ENCODE measurements at places on chromosomes 16 and 17. TPM values are rescaled to one million over a fixed set of nuclear protein-coding genes. Genes with fewer than 3 reads are reported as not detected.

GRCh38 chr17:39591958-39592954, 15.5 kb downstream of the NEUROD2 start:
- no peak for DNase-seq

DNA sequence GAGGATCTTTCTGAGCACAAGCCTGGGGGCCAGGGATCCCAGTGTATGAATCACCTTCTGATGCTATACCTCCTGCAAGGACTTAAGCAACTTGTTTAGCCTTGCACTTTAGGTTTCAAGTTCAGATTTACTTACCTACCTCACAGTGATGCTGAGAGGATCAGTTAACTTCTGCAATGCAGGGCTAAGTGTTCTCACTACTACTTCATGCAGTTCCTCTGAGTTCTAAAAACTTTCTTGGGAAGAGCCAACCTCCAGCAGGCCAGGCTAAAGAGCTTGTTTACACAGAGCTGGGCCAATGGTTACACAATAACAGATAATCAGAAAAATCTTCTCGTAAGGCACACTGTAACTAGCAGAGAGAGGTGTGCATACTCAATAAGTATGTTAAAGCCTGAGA, 13.0 kb downstream of the VEZF1 start:
- DNase-seq, result no peak

- DNase-seq, result no peak
Measured at GRCh38 chr16:3112881-3113574, 642 bp downstream of the ZNF205 start.

DNA sequence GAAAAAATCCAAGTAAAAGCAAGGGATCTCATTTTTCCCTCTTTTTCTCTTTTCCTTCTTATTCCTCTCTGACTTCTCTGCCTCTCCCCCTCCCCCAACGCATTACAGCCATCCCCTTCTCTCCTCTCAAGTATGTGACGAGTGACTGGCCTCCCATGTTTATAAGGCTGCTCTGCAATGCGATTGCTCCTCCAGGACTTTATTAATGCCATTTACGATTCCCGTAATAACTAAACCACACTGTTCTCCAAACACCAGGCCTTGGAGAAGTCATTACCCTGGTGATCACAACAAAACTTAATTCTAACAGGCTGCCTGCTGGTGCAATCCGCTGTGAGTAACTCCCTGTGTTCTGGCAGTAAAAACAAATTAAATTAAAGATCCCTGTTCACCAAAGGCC, 88.8 kb downstream of the HS3ST3B1 start:
- DNase-seq, result no peak

- no peak for DNase-seq
Measured at GRCh38 chr17:61551255-61551742, 39.7 kb downstream of the NACA2 start.

GRCh38 chr16:3530371-3530914, 29.6 kb downstream of the CLUAP1 start:
- DNase-seq, result no peak

- no peak for DNase-seq
Measured at GRCh38 chr16:79061181-79061580, 539.4 kb downstream of the MAF start.

DNA sequence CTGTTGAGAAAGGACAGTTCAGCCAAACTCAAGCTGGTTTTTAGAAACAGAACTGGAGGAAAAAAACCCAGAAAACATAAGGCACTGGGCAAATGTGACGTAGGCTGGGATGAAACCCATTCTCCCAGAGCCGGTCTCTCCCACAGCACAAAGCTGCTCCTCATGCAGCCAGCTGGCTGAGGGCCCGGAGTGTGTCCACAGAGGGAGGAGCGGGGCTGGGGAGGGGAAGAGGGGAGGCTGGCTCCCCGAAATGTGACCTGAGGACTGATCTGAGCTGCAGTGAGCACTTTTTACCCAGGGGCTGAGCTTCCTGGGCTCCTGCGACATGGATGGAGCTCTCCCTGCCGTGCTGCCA, 20.8 kb downstream of the FOXF1 start:
- DNase-seq, result no peak

GRCh38 chr17:80793421-80793820, 198.2 kb upstream of the CHMP6 start:
- no peak for DNase-seq

DNA sequence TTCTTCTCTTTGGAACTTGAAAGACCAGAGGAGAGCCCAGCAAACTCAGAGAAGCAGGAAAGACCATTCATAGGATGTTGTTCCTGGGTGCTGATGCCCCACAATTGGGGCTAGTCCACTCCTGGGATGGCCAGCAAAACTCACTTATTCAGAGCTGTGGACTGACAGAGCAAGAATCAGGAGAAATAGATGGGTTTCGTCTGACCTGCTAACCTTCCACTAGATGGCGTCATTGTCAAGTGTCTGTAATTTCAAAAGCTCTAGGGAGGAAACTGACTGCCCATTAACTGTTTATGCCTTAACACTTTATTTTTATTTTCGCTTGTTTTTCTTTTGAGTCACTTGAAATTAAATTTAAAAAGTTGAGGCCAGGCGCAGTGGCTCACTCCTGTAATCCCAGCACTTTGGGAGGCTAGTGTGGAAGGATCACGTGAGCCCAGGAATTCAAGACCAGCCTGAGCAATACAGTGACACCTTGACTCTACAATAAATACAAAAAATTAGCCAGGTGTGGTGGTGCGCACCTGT, 28.7 kb upstream of the MILR1 start:
- peak; percentile 46 for DNase-seq

DNA sequence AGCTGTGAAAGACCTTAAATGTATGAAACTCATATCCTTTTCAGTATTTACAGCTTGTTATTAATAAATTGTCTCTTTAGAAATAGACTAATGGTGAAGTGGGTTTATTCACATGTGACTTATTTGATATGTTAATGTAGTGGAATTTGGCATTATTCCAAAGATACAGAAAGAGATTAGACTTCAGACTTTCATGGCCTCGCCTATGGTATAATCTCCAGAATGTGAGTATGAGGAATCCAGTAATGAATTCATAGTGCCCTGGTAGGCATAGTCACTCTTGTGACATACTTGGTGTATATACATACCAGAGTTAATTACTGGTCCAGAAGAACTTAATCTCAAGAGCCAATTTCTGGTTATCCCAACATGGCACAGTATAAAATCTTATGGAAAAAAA, 72.7 kb downstream of the OMG start:
- DNase-seq, result no peak

DNA sequence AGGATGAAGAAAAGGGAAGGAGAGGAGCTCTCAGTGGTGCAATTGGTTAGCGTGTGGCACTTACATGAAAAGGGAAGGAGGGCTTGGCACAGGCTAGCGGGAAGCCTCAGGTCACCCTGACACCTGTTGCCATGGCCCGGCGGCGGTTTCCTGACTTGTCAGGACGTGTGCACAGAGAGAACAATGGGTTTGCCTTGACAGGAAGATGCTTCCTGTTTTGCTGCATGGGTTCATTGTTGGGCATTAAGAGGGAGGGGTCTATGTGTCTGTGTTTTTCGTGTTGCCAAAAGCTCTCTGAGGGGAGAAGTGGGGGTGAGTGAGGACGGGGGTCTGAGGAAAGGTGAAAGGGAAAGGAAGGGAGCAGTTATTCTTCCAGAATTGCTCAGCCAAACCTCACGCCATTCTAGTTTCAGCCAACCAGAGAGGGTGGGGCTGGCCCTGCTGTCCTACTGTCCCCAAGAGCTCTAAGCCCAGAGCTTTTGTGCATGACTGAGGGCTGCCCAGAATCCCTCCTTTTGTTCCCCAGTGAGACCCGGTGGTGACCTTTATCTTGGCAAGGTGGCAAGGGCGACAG, 17.1 kb upstream of the CCR7 start:
- DNase-seq, result peak; percentile 86

DNA sequence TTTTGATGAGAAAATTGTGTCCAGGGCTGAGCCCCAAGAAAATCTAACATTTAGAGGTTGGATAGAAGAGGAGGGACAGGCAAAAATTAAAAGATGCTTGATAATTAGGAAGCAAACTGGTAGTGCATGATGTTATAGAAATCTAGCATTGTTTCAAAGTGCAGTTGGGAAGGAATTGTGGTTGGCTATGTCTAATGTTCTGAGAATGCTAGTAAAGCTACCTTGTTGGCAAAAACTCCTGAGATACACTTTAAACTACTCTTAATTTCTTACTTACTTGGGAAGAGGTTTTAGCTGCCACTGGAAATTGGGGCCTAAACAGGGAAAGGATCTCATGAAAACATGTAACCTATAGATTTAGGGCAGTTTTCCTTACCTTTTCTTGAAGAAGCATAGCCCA, 48.3 kb downstream of the MAP2K4 start:
- no peak for DNase-seq

DNA sequence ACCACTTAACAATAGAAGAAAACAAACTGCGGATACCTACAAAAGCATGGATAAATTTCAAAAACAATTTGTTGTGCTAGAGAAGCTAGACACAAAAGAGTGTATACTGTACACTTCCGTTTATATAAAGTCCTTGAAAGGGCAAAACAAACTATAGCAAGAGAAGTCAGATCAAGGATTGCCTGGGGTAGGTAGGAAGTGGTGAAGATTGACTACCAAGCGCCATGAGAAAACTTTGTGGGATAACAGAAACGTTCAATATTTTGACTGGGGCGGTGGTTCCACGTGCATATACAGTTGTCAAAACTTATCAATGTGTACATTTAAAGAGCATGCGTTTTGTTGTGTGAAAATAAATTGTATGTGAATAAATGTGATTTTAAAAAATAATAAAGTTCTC, 55.6 kb upstream of the CCL2 start:
- DNase-seq, result no peak

DNA sequence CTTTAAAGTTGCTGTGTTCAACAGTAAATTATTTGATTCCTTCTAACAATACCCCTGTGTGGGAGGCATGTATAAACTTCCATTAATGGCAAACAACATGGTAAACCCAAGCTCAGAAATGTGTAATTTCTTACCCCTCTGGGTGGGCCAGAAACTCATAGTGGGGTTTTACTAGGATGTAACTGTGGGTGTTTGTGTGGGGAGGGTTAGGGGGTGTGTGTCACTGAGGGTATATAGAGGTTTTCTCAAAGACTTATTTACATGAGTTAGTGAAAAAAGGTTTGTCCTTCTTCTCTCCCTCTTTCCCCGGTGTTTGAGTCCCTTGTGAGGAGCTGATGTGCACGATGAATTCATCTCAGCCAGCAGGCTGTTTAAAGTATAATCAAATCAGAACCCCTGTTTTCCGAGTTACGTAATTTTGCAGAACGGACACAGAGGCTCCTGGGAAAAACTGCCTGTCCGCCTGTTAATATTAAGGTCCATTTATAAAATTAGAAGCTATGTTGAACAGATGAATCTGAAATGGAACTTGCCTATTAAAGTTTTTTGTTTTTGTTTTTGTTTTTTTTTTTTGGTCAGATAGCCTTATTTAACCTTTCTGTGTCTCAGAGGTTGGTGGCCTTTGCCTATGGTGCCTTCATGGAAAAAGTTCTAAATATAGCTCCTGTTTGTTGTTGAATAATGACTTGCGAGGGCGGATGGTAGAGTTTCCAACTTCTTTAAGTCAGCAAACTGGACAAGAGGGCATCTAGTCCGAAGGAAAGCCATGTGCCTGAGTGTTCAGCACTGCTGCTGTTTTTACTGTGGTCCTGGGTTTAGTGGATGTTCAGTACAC, 73.3 kb downstream of the MSI2 start:
- no peak for DNase-seq

PRSS33 gene
- not detected for total RNA-seq

PRR35 gene
- not detected for total RNA-seq

TP53TG3C gene
- total RNA-seq, result not detected

CDRT4 gene
- 4.7 TPM for total RNA-seq

TNFRSF17 gene
- 0.41 TPM for total RNA-seq

PERCC1 gene
- 1.6 TPM for total RNA-seq

TBC1D3E gene
- total RNA-seq, result not detected

CFAP97D1 gene
- total RNA-seq, result not detected
